WERI-Rb-1 (cell line): ENCODE measurements at places on chromosomes 12 and 14.

- DNase-seq = peak; percentile 52
These were observed 75.0 kb downstream of the TGFB3 start for GRCh38 chr14:75906680-75907280.

DNA sequence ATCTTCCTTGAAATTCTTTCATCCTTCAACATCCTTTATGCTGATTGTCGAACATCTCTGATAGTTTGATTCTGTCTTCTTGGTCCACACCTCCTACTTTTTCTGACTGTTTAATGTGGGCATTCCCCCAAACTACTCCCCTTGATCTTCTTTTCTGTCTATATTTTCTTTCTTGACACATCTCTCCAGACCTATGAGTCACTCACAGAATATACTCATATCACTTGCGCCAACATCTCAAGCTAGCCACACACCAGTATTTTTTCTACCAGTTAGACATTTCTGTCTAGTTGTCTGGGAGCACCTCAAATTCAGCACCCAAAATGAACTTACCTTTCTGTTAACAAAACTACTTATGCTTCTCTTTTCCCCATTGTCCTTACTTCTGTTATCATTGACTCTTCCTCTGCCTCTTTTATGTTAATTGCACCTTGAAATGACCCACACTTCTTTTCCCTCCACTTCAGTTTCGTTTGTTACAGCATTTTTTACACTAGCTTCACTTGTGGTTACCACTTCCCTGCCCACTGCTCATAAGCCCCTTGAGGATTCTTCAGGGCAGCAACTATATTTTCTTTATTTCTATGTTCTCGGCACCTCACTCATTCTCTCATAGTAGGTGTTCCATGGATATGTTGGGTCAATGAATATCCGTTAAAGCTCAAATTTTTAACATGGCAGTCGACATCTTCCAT is 33.5 kb downstream of the TSHR start:
- DNase-seq = no peak

DNA sequence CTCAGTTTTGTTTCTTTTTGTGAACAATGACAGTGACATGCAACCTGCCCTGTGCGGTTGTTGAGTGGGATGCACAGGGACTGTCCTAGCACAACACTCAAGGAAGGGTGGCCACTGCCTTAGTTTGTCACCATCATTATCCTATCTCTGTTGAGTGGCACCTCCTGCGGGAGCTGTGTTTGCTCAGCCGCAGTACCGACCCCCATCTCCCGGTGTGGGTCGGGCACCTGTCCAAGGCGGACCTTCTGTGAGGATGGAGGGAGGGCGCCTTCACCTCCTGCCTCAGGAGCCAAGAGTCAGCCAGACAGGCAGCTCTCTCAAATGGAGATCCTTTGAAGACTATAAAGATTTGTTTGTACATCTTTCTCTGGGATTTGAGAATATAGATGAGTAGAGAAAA is 142.1 kb downstream of the TSPAN9 start:
- no peak for DNase-seq

DNA sequence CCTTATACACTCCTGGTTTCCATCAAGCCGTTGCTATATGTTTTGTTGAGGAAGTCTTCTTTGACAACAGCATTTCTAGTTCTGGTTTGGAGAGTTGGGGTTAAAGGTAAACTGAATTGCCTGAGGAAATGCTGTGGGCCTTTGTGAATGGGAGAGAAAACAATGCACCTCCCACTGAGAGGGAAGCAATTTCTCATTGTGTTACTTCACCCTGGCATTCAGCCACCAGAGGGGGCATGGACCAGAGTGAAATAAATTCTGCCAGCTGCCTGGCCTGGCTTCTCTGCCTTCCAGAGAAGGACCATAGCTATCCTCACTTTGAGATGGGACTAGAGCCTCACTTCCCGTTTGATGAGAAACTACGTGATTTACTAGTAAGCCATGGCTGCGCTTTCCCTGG is 475.3 kb downstream of the EGLN3 start:
- DNase-seq = peak; percentile 57

DNA sequence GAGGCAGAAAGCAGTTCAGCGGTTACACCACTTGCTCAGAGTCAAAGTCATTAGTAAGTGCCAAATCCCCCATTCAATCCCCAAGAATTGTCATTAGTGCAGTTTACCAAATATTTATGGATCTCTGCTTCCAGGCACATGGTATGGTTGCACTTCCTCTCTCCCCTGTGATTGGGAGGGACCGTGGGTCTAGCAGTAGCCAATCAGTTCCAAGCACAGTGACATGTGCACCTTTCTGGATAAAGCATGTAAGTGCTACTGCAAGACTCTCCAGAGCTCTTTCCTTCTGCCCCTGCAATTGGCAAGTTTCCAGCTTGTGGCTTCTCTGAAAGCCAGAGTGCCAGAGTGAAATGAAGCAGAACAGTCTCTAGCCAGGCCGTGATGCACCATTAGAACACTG is 85.3 kb upstream of the FLRT2 start:
- DNase-seq = no peak

- no peak for DNase-seq
These were observed 479.3 kb downstream of the SLC16A7 start for GRCh38 chr12:60075091-60075490.

DNA sequence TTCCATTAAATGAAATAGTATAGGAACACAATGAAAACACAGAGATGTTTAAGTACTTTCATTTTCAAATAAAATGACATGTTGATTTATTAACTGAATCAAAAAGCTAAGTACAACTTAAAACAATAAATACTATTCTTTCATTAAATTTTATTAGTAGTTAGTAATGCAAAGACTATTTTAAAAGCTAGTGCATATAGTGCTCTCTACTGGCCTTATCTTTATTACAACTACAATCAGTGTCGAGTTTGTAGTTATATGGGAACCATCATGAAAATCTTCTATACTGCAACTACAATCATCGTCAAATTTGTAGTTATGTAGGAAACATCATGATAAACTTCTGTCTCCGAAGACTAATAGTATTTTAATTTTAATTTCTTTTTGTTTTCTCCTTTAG is 8.9 kb upstream of the LIN7A start:
- DNase-seq = no peak
